ENCODE measurements at places on chromosomes 2 and 18.

GRCh38 chr18:57089702-57090101 is 57.2 kb upstream of the BOD1L2 start:
- no peak for DNase-seq

GRCh38 chr2:180366481-180366880 is 359.4 kb upstream of the CWC22 start:
- DNase-seq, result no peak

DNA sequence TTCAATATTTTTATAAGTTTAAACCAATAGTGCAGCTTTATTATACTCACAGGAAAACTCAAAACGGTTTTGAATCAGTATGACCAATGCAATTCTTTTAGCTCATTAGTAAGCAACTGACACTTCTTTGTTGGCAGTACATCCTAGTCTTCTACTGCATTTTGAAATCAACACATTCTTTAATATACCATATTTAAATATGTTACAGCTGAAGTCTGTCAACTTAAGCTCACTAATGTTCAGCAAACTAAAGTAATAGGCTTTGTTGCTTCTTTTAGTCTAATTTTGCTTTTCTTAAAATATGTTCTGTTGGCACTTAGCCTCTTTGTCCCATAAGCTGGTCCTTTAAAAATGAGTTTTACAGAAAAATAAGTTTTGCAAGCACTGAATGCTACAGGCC is 55.4 kb upstream of the CCBE1 start:
- DNase-seq, result no peak

DNA sequence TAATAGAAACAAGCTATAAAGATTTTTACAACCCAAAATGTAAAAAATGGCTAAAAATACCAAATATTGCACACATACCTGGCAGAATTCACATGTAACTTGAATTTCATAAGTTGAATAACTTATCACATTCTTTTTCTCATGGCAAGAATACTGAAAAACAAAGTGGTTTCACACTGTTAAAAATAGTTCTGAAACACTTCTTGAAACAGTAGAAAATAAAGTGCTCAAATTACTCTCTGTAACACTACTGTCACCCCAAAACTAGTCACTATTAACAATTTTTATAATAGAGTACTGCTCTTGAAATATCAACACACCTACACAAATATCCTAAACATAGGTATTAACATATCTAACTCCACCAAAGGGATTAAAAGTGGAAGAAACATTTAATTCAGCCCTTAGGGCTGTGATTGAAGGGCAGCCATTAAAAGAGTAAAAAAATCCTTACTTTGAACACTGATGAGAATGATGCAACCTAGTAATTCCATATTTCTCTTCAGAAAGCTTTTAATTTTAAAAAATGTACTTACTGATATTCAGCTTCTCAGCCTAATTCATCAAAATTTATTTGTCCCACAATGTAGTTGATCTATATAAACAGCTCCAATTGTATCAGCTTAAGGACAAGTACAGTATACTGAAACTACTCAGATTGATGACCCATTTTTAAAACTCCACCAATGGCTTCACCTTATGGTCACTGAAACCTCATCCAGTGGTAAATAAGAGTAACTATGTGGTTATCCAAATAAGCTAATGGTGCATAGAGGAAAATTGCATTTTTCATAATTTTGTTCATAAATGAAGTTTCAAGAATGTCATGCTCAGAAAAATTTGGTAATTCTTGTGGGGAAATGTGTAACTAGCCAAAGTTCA is 31.4 kb downstream of the ATF2 start:
- DNase-seq, result no peak

DNA sequence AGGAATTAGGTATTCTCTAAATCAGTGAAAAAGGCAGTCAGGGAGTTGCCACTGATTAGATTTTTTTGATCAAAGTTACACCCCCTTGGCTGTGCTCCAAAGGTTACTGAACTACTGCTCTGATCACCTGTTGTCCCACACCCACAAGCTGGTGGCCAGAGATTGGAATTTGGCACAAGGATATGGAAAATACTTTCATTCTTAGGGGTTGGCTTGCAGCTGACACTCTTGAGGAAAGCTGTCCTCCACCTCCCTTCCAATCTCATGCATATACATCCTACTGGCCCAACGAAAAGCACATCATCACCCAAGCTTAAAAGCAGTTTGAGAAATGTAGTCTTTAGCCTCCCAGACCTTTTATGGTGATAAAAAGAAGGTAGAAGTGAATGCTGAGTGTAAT is 329.5 kb upstream of the CHAC2 start:
- no peak for DNase-seq

- no peak for DNase-seq
Measured at GRCh38 chr18:51164342-51164741, 33.1 kb downstream of the MEX3C start.

DNA sequence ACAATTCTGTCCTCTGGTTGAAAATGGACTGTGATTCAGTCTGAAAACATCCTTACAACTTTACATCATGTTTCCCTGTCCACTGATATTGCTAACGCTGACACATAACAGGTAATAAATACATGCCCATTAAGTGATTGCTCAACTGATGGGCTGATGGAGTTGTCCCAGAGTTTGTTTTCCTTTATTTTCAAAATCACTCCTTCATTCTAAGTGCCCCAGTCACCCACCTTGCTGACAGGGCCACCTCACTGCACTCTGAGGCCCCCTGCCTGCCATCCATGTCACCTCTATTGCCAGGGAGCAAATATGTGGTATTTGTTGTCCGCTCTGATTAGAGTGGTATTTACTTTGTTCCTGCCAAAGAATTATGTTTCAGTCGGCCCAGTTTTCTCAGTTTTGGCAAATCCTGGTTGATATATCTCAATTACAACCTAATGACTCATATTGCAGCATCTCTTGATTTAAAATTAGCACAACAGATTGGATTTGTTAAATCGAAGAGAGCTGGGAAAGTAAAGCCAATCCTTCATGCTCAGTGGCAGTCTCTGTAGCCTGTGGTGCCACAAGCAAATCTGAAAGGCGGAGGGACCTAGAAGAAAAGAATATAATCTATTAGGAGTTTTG is 105.1 kb downstream of the RDH14 start:
- no peak for DNase-seq

GRCh38 chr18:78683191-78684010 is 296.2 kb upstream of the SALL3 start:
- no peak for DNase-seq

- no peak for DNase-seq
Measured at GRCh38 chr18:79698668-79699335, 19.2 kb downstream of the CTDP1 start.

DNA sequence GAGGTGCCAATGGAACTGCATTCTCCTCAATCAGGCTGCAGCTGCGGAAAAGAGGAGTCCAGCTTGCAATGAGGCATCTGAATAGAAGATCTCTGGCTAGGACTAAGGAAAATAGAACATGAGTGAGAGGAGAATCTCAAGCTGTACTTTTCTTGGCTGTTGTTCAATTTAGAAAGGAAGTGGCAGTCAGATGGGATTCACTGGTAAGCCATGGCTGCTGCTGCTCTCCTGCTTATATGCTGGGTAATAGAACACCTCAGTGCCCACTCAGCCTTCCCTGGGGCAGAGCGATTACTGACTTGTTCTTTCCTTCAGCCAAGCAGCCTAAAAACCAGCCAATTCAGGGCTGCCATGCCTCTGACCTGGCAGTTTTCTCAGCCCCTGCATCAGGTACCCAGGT is 17.6 kb upstream of the CHST9 start:
- DNase-seq, result no peak

GRCh38 chr18:47163241-47163640 is 12.9 kb downstream of the IER3IP1 start:
- DNase-seq, result no peak

DNA sequence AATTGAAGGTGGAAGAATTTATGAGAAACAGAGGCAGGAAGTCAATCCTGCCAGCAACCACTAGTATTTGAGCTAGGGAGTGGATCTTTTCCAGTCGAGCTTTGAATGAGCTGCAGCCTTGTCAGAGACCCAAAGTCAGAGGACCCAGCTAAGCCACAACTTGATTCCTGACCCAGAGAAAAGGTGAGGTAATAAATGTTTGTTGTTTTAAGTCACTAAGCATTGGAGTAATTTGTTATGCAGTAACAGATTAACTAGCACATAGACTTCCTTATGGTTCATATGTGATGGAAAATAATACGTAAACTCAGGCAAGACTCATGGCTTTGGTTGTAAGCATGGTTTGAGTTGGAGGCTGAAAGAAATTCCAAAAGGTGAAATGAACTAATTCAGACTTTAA is 21.6 kb downstream of the EFEMP1 start:
- DNase-seq, result no peak

GRCh38 chr2:70035344-70035844 is 51.9 kb upstream of the PCBP1 start:
- no peak for DNase-seq

- DNase-seq, result no peak
Measured at GRCh38 chr2:226932443-226932842, 96.6 kb downstream of the RHBDD1 start.

- DNase-seq, result no peak
Measured at GRCh38 chr2:61055557-61055956, 10.1 kb upstream of the SANBR start.

GRCh38 chr2:175015340-175015739 is 10.2 kb upstream of the CHN1 start:
- DNase-seq, result no peak

DNA sequence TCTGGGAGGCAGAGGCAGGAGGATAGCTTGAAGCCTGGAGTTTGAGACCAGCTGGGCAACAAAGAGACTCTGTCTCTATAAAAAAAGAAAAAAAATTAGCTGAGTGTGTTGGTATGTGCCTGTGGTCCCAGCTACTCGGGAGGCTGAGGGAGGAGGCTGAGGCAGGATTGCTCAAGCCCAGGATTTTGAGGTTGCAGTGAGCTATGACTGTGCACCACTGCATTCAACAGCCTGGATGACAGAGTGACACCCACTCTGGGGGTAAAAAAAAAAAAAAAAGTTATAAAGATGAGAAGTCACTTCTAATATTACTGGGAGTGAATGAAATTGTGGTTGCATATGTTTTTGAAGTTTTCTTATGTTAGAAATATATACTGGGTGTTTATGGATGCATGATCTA is 71.6 kb downstream of the C2orf74 start:
- no peak for DNase-seq

- DNase-seq, result no peak
Measured at GRCh38 chr18:60157810-60158209, 214.8 kb downstream of the MC4R start.

GRCh38 chr2:150295544-150295943 is 191.9 kb downstream of the RND3 start:
- DNase-seq, result no peak

GRCh38 chr2:163652751-163653150 is 83.1 kb downstream of the FIGN start:
- DNase-seq, result no peak

GRCh38 chr2:20468549-20469500 is 22.0 kb downstream of the RHOB start:
- DNase-seq, result no peak

DNA sequence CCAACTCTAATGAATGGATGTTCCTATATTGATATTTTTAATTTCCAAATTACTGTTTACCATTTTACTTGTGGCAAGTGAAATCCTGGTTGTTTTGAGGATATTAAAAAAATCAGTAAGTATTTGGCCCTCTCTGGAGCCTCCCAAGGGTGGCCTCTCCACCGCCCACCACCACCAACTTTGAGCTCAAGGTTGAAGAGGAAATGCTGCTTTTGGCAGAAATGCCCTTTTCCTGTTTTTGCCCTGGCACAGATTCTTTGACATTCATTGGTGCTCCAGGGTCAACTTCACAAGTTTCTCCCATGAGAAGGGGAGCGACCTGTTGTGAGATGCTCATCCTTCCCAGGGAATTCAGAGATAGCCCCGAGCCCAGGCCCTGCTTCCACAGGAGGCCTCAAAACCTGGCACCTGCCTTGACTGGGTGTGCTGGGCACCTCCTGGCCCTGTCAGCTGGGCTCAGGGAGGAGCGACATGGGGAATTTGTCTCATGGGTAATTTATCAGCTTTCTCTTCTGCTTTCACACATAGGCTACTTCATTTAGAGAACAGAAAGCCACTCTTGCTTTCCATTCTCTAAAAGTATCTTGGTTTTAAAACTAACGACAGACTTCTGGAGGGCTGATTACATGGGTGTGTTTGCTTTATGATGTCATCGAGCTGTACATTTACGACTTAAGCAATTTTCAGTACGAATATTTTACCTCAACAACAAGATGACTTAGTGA is 6.9 kb downstream of the CD8A start:
- DNase-seq, result no peak

DNA sequence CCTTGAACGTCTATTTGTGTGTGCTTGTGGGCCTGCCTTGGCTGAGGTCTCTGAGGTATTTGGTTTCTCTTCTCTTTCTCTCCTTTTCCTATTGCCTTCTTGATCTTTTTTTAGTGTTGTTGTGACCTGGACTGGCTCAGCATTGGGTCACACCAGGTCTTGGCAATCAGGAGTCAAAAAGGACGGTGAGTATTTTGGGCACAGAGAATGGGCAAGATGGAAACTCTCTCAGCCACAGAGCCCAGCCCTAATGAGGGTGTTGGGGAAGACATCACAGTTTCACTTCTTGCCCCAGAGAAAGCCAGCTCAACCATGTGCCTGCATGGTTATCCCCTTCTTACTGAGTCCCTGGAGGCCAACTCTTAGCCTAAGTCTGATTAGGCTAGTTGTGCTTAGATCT is 13.7 kb upstream of the INO80C start:
- DNase-seq, result no peak

- no peak for DNase-seq
Measured at GRCh38 chr18:80200171-80200931, 47.0 kb downstream of the PARD6G start.

DNA sequence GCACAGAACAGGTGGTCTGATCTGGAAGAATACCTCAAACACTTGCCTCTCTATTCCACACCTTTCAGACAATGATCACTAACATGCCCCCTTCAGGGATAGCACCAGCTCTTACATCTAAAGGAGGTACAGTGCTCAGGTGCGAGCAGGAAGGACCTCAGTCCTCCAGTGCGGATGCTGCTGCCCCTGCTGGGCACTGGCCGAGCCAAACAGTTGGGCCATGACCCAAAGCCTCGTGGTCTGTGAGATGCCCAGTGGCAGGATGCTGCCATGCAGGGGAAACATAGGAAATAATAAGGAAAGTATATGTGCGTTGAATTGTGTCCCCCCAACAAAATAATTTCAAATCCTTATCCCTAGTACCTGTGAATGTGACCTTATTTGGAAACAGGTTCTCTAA is 243.7 kb downstream of the NDUFA10 start:
- no peak for DNase-seq

All from esophagus squamous epithelium (tissue), 5 donors.